ENCODE measurements at places on chromosomes 16 and 17. TPM values are rescaled to one million over a fixed set of nuclear protein-coding genes. Genes with fewer than 3 reads are reported as not detected.

- H3K27ac ChIP-seq: no peak within 1 kb of the TSS
- no peak for DNase-seq
- H3K36me3 ChIP-seq: no peaks in the 10 kb centered on the region
- no peak within 1 kb of the TSS for H3K4me3 ChIP-seq
- H3K4me1 ChIP-seq: peaks cover 5% of the 10 kb centered on the region
Observed at GRCh38 chr17:82358465-82359350, at the start of gene TEX19. TEX19 (plus strand) TSS chr17:82359247; CDS start chr17:82362151, 2,904 bp downstream.

DNA sequence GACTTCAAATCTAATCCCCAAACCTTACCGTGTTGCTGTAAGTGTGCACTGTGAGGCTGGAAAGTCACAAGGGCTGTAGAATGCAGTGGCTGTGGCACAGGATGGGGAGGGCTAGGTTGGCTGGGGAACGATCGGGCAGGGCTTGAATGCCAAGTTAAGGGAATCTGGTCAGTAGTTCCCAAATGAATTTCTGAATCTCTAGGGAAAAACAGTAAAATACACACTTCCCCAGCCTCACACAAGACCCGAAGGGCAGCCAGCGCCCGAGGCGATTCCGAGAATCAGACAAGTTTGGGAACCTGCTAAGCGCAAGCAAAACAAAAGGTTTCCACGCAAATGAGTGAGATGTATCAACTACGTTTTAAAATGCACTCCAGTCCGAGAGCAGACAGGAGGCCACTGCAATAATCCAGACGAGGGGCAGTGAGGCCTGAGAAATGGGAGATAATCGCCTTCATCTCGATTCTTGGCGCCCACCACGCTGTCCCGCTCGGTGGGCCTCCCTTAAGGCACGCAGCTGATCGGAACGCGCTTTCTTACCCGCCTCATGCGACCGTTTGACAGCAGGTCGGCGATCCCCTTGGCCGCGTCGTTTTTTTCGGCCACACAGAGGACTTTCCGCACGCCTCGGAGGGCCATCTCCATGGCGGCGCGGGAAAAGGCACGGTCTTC is 599 bp downstream of the TOP3A start:
- no peaks in the 10 kb centered on the region for H3K27me3 ChIP-seq
- no peak overlapping the region for H3K27ac ChIP-seq
- peak overlapping the region; percentile 89 for H3K4me3 ChIP-seq
- H3K4me1 ChIP-seq: peaks cover 16% of the 10 kb centered on the region
- no peaks in the 10 kb centered on the region for H3K36me3 ChIP-seq

DNA sequence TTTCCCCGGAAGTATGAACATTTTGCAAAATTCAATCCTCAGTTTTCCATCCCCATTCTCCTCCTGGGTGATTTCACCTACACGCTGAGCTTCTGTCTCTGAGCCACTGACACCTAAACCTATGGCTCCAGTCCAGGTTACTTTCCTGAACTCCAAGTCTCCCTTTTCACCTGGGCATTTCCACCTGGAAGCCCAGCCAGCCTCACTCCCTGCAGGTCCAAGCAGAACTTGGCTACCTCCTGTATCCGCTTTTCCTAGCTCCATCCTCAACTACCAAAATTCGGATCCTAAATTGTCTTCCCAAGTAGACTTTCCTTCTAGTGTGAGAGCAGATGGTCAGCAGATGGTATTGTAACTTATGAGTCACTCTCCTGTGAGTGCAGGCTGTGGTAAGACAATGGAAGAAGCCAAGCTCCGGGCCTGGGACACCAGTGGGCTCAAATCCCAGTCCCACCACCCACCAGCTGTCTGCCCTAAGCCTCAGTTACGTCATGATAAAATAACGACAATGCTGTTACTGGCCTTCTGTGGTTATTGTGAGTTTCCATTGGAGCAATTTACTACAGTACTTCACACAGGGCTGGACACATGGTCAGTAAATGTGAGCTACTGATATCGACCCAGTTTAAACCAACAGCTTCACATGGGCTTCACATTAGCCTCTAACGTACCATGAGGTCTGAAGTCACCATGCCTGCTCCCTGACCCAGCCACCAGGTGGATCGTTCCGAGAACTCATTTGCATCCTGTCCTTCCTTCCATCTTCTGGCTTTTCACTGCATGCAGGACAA is 33.3 kb downstream of the PECAM1 start:
- no peak for DNase-seq
- H3K4me3 ChIP-seq: no peak overlapping the region
- H3K27me3 ChIP-seq: no peaks in the 10 kb centered on the region

- H3K4me1 ChIP-seq: peaks cover 16% of the 10 kb centered on the region
- H3K36me3 ChIP-seq: no peaks in the 10 kb centered on the region
- H3K27ac ChIP-seq: peak overlapping the region; percentile 59
Observed at GRCh38 chr17:67974598-67975066, 21.6 kb downstream of the C17orf58 start.

GRCh38 chr17:53390575-53390974 is 432.2 kb upstream of the KIF2B start:
- H3K27me3 ChIP-seq: no peaks in the 10 kb centered on the region
- no peaks in the 10 kb centered on the region for H3K4me1 ChIP-seq
- no peak overlapping the region for H3K27ac ChIP-seq
- no peak for DNase-seq
- no peak overlapping the region for H3K4me3 ChIP-seq

The ENPP7 gene
- total RNA-seq: not detected

The YWHAE gene
- total RNA-seq: 2,181 TPM

DNA sequence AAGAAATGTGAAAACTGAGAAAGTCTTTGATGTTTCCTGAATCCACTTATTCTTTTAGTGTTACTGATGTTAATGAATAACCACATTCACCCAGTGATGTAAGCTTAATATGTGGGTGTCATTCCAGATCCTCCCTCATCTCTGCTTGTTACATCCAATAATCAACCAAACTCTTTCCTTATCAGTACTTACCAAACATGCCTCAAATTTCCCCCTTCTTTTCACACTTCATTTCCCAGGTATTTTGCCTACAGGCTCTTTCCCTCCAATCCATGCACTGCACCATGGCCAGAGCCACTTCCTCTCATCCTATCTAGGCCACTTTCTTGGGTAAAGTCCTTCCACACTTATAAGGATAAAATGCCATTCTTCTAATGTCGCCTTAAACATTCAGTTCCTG is 451.5 kb downstream of the NPIPA7 start:
- no peak overlapping the region for H3K4me3 ChIP-seq
- H3K27ac ChIP-seq: no peak overlapping the region
- DNase-seq: no peak

GRCh38 chr17:82794781-82795482 is 43.1 kb downstream of the TBCD start:
- no peaks in the 10 kb centered on the region for H3K4me1 ChIP-seq
- H3K36me3 ChIP-seq: no peaks in the 10 kb centered on the region
- DNase-seq: no peak
- H3K27me3 ChIP-seq: no peaks in the 10 kb centered on the region
- no peak overlapping the region for H3K27ac ChIP-seq

The HES7 gene
- total RNA-seq: 2.0 TPM

DNA sequence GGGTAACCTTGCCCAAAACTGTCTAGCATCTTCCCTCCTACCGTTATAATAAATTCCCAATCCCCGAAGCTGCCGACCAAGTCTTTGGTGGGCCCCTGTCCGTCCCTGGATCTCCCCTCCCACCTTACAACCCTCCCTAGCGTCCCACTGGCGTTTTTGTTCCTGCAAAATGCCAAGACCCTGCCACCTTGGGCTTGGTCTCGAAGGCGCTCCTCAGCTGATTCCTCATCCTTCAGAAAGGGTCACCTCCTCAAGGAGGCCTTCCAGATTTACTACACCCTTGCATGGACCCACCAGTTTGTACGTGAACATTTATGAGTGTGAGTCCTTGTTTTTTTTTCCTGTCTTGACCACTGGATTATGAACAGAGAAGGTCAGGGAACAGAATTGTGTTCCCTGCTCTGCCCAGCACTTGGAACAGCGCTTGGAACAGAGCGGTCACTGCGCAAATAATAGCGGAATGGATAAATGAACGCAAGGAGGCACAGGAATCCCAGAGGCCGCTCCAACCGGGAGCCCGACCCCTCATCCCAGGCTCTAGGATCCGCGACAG is 926 bp upstream of the GFER start:
- peak overlapping the region; percentile 95 for H3K4me3 ChIP-seq
- peaks cover 37% of the 10 kb centered on the region for H3K4me1 ChIP-seq
- no peaks in the 10 kb centered on the region for H3K36me3 ChIP-seq

- no peaks in the 10 kb centered on the region for H3K27me3 ChIP-seq
- no peaks in the 10 kb centered on the region for H3K36me3 ChIP-seq
- no peak overlapping the region for H3K27ac ChIP-seq
- H3K4me3 ChIP-seq: no peak overlapping the region
- no peaks in the 10 kb centered on the region for H3K4me1 ChIP-seq
Observed at GRCh38 chr17:12034538-12034937, 13.9 kb downstream of the MAP2K4 start.

The BCL6B gene
- 3.8 TPM for total RNA-seq

DNA sequence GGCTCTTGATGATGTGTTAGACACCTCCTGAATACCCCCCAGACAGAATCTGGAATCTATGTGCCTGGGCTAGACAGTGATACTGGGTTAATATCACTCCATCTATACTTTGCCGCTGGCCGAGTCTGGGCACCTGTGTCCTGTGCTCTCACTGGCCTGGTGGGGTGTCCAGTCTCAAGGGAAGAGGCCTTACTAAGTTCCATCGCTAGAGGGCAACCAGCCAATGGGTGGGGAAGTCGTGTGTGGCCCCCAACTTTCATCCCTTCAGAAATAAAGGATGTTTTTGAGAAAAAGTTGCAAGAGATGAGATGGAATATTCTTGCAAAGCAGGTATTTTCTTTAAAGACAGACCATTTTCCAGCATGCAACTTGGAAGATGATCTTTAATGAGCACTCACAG is 1.6 kb upstream of the GLP2R start:
- no peaks in the 10 kb centered on the region for H3K27me3 ChIP-seq
- DNase-seq: no peak
- H3K4me3 ChIP-seq: no peak overlapping the region
- peaks cover 3% of the 10 kb centered on the region for H3K4me1 ChIP-seq
- no peak overlapping the region for H3K27ac ChIP-seq

DNA sequence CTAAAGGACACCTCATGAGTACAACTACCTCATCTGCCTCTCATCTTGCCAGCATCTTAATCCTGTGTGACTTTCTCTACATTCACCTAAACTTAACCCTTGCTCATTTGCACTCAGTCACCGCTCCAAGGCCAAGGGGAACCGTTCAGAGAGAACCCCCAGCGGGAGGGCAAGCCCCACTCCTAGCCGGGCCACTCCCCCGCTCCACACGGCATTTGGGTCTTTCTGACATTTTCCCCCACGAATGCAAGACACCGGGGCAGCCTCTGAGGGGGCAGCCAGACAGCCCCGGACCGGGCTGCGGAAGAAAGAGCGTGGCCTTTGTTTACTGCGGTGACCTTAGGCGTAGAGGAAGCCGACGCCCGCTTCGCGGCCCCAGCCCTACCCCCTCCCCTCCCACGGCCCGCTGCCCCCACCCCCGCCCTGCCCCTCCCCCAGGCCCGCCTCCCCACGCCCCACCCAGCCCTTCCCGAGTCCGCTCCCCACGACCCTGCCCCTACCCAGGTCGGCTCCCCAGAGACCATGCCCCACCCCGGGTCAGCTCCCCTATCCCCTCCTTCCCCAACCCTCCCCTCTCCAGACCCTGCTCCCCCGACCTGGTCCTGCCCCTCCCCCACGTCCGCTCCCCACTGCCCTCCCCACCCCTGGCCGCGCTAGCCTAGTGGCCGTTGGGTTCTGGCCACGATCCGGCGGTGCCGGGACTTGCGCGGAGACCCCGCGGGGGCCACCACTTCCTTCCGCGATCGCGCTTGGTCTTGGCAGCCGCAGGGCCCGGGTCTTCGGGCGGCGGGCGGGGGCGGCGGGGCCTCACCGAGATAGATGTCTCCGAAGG is 789 bp downstream of the CSNK1D start:
- peak overlapping the region; percentile 100 for H3K27ac ChIP-seq
- peak overlapping the region; percentile 82 for H3K4me3 ChIP-seq
- H3K36me3 ChIP-seq: peaks cover 9% of the 10 kb centered on the region
- peaks cover 4% of the 10 kb centered on the region for H3K27me3 ChIP-seq
- DNase-seq: peak; percentile 63

- H3K4me1 ChIP-seq: peaks cover 15% of the 10 kb centered on the region
- DNase-seq: no peak
- no peak overlapping the region for H3K27ac ChIP-seq
- no peaks in the 10 kb centered on the region for H3K36me3 ChIP-seq
- H3K27me3 ChIP-seq: no peaks in the 10 kb centered on the region
- no peak overlapping the region for H3K4me3 ChIP-seq
Observed at GRCh38 chr17:6427279-6427781, 7.6 kb downstream of the AIPL1 start.

The KRTAP4-5 gene
- total RNA-seq: not detected

The HEXIM2 gene
- 4.6 TPM for total RNA-seq

The PIPOX gene
- total RNA-seq: 8.8 TPM

The KCNJ18 gene
- not detected for total RNA-seq

The PRSS27 gene
- 1.8 TPM for total RNA-seq

- no peaks in the 10 kb centered on the region for H3K27me3 ChIP-seq
- H3K36me3 ChIP-seq: no peaks in the 10 kb centered on the region
- no peak for DNase-seq
- no peak overlapping the region for H3K4me3 ChIP-seq
- no peak overlapping the region for H3K27ac ChIP-seq
- peaks cover 4% of the 10 kb centered on the region for H3K4me1 ChIP-seq
Observed at GRCh38 chr17:68732301-68732749, 131.2 kb upstream of the FAM20A start.

GRCh38 chr16:19003935-19004334 is 20.2 kb downstream of the TMC7 start:
- peaks cover 24% of the 10 kb centered on the region for H3K4me1 ChIP-seq
- no peaks in the 10 kb centered on the region for H3K27me3 ChIP-seq
- DNase-seq: no peak
- peak overlapping the region; percentile 80 for H3K27ac ChIP-seq

- H3K27ac ChIP-seq: no peak overlapping the region
- H3K4me3 ChIP-seq: no peak overlapping the region
- DNase-seq: no peak
Observed at GRCh38 chr16:14362774-14363371, 267.2 kb downstream of the PARN start.

The FZD2 gene
- total RNA-seq: 188 TPM

DNA sequence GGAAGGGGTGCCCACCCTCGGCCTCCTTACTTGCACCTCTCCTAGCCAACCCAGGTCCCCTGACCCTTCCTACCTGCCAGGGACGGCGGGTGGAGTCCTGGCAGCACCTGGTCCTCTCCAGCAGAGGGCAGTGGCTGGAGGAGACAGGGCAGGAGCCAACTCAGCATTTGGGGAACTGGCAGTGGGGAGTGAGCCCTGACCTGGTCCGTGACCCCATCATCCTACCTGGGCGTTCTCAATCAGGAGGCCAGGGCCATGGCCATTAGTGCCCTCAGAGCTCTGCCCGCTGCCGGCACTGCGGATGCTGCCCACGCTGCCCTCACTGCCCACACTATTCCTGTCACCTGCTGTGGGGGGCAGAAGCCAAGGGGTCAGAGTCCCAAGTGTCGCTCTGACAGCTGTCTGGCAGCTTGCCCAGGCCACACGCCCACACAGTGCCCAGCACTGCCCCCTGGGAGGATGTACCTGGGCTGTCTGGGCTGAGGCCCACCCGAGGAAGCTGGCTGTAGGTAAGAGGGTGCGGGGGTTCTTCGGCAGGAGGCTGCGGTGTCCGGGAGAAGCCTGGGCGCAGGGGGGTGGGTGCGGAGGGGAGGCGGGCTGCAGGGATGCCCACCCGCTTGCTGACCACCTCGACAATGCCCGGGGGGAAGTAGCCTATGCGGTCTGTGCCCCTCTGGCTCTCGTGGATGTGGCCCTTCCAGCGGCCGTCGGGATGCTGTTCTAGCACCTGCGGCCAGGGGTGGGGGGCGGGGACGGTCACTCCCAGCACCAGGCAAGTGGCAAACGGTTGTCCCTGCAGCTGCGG is 10.8 kb downstream of the CASKIN2 start:
- H3K27me3 ChIP-seq: no peaks in the 10 kb centered on the region
- no peak overlapping the region for H3K27ac ChIP-seq
- no peaks in the 10 kb centered on the region for H3K36me3 ChIP-seq

All from neural progenitor cell (in vitro differentiated cells).